ENCODE measurements at places on chromosomes 11 and 22.

DNA sequence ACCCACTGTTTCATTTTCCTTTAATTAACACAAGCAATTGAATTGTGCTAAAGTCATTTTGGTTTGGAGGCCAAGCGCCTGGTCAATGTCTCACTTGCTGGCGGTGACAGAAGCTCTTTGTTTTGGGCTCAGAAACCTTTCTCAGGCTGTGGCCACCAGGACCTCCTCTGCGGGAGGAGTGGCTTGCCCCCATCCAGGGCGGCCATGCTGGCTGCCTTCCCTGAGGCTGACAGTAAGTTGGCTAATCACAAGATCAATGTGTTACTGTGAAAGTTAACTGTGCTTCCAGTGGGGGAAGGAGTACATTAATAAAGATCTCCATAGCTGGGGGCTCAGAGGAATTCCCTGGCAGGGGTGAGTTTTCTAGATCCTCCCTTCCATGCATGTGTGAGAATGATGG is 1074.5 kb downstream of the NTM start:
- DNase-seq, result no peak

GRCh38 chr11:43994196-43994595 is 51.8 kb downstream of the C11orf96 start:
- DNase-seq, result no peak

GRCh38 chr22:38618682-38619081 is 37.5 kb downstream of the FAM227A start:
- DNase-seq, result no peak

GRCh38 chr11:62438641-62439040 is 19.8 kb downstream of the SCGB1A1 start:
- no peak for DNase-seq

DNA sequence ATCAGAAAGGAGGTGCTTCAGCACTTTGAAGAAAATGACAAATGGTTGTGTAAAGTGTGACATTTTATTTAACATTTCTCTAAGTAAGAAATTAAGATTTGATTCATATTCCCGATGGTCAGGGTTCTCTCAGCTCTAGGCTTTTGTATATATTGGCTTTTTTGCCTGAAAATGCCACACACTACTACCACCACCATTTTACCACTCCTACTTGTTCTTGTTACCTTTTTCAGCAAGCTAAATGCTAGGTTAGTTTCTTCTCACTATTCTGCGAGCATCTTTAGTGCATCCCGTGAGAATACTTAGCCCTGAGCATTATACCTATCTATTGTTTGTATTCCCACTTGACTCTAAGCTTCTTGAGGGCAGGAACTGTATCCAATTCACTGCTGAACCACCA is 177.6 kb upstream of the MTNR1B start:
- DNase-seq, result no peak

GRCh38 chr22:46857142-46857884 is 94.9 kb downstream of the TBC1D22A start:
- no peak for DNase-seq

DNA sequence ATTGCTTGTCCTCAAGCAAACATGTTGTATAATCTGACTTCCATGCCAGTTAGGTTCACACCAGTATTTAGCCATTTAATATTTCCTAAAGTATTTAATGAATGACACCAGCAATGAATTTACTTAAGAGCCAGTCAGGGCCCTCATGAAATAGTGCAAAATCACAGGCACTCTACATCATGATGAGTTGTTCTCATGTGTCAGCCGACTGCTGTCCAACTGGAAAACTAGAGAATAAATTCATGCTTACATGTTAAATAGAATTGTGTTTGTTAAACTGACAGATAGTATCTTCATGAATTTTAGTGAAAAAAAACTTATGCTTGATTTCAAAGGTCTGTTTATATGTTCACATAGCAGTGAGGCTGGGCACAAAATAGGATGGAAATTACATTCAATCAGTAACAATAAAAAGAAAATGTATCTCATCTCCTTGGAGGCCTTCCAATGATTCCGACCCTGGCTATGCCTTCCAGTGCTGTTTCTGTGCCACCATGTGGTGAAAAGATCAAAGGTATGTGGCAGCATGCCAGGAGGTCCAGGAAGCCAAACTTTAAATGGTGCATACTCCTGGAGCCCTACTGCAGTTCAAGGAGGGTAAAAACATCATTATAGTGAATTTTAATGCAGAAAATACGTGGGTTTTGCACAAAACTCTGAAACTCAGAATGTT is 45.2 kb downstream of the CTSC start:
- DNase-seq, result no peak

- DNase-seq, result no peak
Observed at GRCh38 chr11:117381481-117382387, 54.1 kb downstream of the CEP164 start.
